ENCODE measurements at places on chromosomes 11 and 22.
A peak's percentile ranks its signal among the peaks of the same experiment; 100 is the strongest.

- DNase-seq, result no peak
Measured at GRCh38 chr11:19617696-19618523, 94.7 kb upstream of the NAV2 start.

DNA sequence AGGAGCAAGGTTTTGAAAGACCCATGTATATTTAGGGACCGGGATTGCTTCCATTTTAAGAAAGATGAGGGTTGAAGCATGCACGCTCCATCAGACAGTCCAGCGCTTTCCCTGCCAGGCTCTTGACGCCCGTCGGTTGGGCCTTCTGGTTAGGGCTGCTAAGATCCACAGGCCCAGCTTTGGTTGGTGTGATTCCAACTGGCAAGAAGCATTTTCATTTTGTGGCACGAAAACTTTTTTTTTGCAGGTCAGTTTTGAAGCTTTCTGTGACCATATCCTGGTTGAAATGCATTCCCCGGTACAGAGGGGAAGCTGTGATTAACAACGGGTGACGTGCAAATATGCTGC is 34.3 kb upstream of the MPPED1 start:
- no peak for DNase-seq

DNA sequence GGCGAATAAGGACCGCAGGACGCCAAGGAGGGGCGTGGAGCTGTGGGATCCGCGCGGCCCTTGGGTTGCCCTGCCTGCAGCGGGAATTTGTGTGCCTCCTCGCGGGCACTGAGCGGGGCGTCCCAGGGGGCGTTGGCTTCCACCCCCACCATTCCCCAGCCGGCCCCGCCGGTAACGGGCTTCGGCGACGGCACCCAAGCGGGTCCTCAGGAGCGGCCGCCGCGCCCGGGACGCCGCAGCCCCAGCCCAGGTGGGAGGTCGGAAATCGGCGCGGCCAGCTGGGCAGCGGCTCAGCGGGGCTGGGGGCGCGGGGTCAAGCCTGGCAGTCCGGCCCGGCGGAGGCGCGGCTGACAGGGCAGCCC is 320 bp downstream of the CLTCL1 start:
- DNase-seq, result no peak

DNA sequence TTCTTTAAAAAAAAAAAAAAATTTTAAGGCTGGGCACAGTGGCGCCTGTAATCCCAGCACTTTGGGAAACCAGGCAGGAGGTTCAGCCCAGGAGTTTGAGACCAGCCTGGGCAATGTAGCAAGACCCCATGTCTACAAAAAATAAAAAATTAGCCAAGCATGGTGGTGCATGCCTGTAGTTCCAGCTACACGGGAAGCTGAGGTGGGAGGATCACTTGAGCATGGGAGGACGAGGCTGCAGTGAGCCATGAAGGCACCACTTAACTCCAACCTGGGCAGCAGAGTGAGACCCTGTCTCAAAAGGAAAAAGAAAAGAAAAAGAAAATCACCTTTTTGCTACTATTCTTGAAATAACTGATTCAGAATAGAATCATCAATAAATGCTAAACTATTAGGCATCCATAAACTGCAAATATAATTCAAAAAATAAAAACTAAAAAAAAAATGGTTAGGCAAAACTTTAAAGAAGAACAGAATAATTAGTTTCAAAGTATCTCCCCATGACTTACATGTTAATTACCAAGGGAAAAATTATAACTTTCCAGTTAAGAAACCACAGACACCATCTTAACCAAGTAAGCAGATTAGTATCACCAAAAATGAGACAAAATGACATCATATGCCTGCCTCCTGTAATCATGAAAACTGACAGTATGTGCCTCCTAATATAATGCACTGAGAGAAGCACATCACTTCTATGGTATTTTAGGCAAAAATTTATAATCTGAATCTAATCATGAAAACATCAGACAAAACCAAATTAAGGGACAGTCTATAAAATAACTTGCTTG is 63.6 kb downstream of the DENND5A start:
- DNase-seq, result no peak

GRCh38 chr11:126815111-126815510 is 185.5 kb downstream of the KIRREL3 start:
- DNase-seq, result no peak

- DNase-seq, result no peak
Measured at GRCh38 chr11:2885017-2885677, 428 bp downstream of the CDKN1C start.

DNA sequence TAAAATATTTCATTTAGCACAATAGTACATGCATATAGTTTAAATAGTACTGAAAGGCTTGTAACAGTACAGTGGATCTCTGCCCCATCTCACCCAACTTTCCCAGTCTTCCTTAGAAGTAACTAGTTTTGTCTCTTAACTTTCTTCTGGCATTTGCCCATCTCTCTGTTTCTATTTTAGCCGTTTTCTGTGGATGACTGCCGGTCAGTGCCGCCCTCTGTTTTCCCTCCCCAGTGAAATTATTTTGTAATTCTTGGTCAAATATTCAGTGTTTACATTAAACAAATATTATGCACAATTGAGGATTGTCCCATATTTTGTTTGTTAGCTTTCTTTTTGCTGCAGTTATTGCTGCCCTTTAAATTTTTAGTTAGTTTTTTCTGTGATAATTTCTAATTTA is 8.3 kb downstream of the PDHX start:
- DNase-seq, result no peak

GRCh38 chr11:112812729-112813128 is 148.5 kb upstream of the NCAM1 start:
- no peak for DNase-seq

DNA sequence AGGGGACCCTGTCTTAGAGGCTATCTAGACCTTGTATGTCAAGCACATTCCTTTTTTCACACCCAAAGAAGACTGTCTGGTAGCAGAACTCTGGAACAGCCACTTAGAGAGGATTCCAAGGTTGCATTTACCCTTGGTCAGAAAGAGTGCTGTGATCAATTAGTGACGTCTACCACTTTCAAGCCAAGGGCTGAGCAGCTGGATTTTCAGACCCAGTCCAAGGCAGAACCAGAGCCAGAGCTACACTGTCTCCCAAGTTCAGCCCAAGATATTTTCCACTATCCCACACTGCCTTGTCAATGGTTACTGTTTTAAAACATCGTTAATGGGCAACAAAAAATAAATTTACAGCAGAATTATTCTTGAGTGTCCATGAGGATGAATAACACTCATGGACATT is 24.0 kb downstream of the ABCC8 start:
- no peak for DNase-seq

DNA sequence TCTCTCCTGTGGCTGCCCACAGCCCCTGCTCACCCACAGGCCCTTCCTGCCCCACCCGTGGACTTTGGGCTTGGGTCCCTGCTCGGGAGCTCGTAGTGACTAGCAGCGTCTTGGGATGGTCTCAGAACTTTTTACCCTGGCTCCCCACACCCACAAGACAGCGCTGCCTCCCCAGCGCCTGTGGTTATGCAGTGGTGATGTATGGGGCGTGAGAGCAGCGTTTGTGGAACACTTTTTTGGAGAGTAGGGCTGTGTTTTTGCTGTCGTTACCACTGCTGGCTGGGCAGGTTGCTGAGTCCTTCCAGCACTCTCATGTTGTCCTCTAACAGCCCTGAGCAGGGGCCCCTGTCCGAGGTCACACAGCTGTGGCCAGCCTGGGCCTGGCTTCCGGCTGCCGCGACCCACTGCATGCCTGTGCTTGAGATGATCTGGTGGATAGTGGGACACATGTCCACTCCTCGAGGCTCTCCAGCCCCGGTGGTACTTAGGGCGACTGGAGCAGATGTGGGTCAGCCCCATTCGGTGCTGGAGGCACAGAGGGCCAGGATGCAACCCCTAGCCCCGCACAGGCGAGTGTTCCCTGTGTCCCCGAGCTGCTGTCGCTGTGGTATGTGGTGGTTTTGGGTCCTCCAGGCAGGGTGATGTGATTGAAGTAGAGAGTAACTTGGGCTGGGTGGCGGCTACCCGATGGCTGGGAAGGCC is 7.1 kb upstream of the GRAMD4 start:
- no peak for DNase-seq

DNA sequence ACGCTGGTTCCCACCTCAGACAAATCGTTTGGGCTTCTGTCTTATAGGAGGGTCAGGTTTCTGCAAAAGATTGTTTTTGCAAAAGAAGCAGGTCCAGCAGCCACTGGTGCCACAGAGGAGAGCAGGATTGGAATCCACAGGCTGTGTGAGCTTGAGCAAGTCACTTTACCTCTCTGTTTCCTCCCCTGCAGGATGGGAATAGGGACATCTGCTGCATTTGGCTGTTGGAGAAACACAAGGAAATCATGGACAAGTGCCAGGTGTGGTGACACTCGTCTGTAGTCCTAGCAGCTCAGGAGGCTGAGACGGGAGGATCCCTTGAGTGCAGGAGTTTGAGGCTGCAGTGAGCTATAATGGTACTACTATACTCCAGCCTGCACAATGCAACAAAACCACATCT is 422.6 kb downstream of the MN1 start:
- no peak for DNase-seq

DNA sequence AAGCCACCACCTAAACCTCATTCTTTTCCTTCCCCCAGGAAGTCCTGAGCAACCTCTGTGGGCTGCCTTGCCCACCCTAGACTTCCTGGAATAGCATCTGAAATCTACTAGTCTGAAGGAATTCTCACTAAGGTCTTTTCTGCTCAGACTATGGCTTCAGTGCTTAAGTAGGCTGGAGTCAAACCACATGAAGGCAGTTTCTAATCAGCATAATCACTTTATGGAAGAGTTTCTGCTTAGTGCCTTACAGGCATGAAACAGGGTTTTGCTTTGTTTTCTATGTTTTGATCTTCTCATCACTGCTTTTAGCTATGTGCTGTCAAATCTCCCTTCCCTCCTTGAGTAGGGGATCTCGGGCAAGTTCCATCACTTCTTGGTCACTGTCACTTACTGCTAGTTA is 117.7 kb downstream of the WT1 start:
- no peak for DNase-seq

- DNase-seq, result no peak
Measured at GRCh38 chr11:64314805-64315561, 2.4 kb downstream of the TRMT112 start.

- DNase-seq, result peak; percentile 83
Measured at GRCh38 chr11:61602775-61603569, 22.1 kb upstream of the SYT7 start.

DNA sequence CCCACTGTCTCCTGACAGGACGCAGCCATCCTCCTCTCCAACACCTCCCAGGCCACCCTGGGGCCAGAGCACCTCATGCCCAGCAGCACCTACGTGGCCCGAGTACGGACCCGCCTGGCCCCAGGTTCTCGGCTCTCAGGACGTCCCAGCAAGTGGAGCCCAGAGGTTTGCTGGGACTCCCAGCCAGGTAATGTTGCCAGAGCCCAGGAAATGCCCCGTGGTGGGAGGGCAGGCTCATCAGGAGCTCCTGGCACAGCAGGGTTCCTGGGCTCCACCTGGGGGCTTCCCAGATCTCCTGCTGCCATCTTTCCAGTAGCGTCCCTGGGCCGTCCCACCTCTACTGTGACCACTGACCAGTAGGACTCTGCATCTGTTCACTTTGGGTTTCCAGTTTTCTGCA is 16.2 kb downstream of the CSF2RB start:
- no peak for DNase-seq

DNA sequence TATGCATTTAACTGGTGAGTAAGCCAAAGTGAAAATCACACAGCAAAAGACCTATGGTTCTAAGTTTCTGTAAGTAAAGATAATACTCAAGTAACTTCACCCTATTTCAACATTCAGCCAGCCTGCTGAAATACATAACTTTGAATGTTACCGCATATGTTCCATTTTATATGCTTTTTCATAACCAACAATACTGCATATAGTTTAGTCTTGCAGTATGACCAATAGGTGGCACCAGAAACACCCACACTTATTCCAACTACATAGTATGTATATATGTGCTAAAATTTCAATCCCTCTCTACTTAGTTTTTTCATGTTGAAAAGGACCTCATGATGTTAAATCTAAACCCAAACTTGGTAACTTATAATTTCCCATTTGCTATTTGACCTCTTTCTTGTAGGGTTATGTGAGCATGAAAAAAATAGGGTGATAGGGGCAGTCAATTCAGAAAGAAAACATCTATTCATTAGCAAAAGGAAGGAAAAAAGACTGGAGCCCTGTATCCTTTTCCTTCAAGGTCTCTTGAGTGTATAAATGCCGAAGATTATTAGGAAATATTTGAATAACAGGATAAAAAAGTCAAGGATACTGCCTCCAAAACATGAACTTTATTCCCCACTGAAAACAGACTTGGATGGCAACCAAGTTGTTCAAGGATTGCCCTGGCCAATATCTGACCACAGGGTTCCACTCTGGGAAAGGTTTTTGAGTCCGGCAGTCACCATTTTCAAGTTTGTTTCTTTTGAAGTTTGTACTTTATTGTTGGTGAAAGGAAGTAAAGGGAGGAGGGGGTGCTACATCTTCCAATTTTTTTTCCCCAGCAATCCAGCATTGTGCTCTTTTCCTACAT is 23.8 kb upstream of the FZD4 start:
- DNase-seq, result no peak

DNA sequence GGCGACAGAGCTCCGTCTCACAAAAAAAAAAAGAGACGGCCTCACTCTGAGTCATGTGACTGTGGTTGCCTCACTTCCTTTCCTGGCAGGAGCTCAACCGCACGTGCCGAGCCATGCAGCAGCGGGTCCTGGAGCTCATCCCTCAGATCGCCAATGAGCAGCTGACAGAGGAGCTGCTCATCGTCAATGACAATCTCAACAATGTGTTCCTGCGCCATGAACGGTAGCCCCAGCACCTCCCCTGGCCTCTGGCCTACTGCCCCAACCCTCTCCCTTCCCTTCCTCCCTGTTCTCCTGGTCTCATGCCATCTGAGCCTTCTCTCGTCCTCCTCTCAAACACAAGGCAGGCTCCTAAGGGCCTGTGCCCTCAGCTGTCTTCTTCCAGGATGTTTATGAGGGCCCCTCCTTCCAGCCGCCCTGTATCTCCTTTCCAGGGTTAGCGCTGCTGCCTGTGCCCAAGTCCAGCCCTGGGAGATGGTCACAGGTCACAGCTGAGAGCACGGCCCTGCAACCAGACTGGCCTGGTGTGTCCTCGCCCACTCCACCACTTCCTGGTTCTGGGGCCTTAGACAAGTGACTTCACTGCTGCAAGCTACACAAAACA is 30.7 kb downstream of the TOM1 start:
- no peak for DNase-seq

GRCh38 chr11:58179648-58180047 is 9.2 kb upstream of the OR9Q2 start:
- no peak for DNase-seq

DNA sequence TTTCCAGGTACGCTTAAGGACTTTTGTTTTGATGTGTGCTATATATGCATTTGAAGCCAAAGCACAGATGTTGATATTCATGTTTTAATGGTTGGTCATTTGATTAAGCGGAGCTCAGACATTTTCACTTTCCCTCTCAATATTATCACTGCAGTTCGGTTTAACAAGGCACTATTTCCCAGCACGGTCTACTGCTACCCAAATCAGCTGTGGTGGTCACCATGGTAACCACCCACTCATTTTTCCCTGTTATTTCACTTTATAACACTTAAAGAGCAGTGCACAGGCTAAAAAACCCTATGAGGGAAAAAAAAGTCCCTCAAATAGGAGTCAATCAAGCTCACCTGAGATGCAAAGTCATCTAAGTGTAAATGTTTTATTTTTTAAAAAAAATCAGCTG is 439.6 kb upstream of the CCDC90B start:
- DNase-seq, result no peak

Measured in BJ (cell line).